Osteocyte (in vitro differentiated cells): ENCODE measurements at places on chromosomes 16 and 17. TPM values are rescaled to one million over a fixed set of nuclear protein-coding genes. Genes with fewer than 3 reads are reported as not detected.

- peaks cover 19% of the 10 kb centered on the region for H3K4me1 ChIP-seq
- H3K27me3 ChIP-seq, result no peaks in the 10 kb centered on the region
- H3K4me3 ChIP-seq, result no peak overlapping the region
- DNase-seq, result no peak
- H3K36me3 ChIP-seq, result no peaks in the 10 kb centered on the region
- no peak overlapping the region for H3K27ac ChIP-seq
Observed at GRCh38 chr16:78677181-78677731, 577.8 kb downstream of the WWOX start.

GRCh38 chr17:65088621-65089360 lies 32.3 kb upstream of the GNA13 start:
- no peak for DNase-seq
- H3K36me3 ChIP-seq, result no peaks in the 10 kb centered on the region

- H3K36me3 ChIP-seq, result peaks cover 67% of the 10 kb centered on the region
- H3K4me1 ChIP-seq, result peaks cover 16% of the 10 kb centered on the region
- no peak overlapping the region for H3K27ac ChIP-seq
- DNase-seq, result no peak
- no peak overlapping the region for H3K4me3 ChIP-seq
Observed at GRCh38 chr16:16090238-16090637, 133.1 kb downstream of the ABCC6 start.

GRCh38 chr17:70808596-70808995 lies 639.3 kb downstream of the KCNJ2 start:
- H3K27me3 ChIP-seq, result no peaks in the 10 kb centered on the region
- no peaks in the 10 kb centered on the region for H3K36me3 ChIP-seq
- no peak overlapping the region for H3K4me3 ChIP-seq
- H3K4me1 ChIP-seq, result peaks cover 4% of the 10 kb centered on the region

- no peak for DNase-seq
- H3K4me1 ChIP-seq, result no peaks in the 10 kb centered on the region
- no peak overlapping the region for H3K27ac ChIP-seq
- H3K27me3 ChIP-seq, result peaks cover 31% of the 10 kb centered on the region
- H3K36me3 ChIP-seq, result no peaks in the 10 kb centered on the region
- no peak overlapping the region for H3K4me3 ChIP-seq
Observed at GRCh38 chr17:42171831-42172230, 9.1 kb downstream of the KCNH4 start.

- no peak overlapping the region for H3K27ac ChIP-seq
- H3K27me3 ChIP-seq, result no peaks in the 10 kb centered on the region
- H3K4me3 ChIP-seq, result no peak overlapping the region
- H3K4me1 ChIP-seq, result no peaks in the 10 kb centered on the region
- peak; percentile 65 for DNase-seq
Observed at GRCh38 chr16:23877107-23878070, 41.6 kb downstream of the PRKCB start.

- H3K27ac ChIP-seq, result no peak overlapping the region
- no peak overlapping the region for H3K4me3 ChIP-seq
- H3K27me3 ChIP-seq, result no peaks in the 10 kb centered on the region
- no peaks in the 10 kb centered on the region for H3K36me3 ChIP-seq
- no peaks in the 10 kb centered on the region for H3K4me1 ChIP-seq
- no peak for DNase-seq
Observed at GRCh38 chr16:61596655-61597054, 439.6 kb downstream of the CDH8 start.

DNA sequence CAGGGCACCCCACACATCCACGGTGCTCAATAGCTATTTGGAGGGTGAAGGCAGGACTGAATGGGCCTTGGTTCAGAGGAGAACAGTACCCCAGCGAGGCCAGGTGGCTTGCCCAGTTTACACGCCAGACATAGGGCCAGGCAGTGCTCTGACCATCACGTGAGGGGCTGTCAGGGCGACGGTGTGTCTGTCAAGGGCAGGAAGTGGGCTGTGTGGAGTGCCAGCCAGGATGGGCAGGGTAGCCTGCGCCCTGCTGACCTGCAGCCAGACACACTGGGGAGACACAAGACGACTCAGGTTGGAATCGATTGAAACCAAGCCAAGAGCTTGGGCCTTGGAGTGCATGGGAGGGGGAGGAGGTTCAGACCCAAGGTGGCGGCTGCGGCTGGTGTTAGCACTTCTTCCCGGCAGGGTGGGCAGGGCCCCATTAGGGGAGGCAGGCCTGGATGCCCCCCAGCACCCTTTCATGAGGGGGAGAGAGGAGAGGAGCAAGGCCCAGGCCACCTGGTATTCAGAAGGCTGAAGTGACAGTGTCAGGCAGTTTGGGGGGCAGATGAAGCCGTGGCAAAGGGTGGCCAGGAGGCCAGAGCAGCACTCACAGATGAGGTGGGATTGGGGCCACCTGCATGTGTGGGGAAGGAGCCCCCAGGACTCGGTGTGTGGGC lies 68.2 kb downstream of the SREBF1 start:
- peaks cover 6% of the 10 kb centered on the region for H3K36me3 ChIP-seq
- no peak overlapping the region for H3K4me3 ChIP-seq
- peak overlapping the region; percentile 55 for H3K27ac ChIP-seq
- no peak for DNase-seq
- no peaks in the 10 kb centered on the region for H3K27me3 ChIP-seq

- no peak overlapping the region for H3K4me3 ChIP-seq
- no peak overlapping the region for H3K27ac ChIP-seq
- no peak for DNase-seq
- H3K4me1 ChIP-seq, result no peaks in the 10 kb centered on the region
- no peaks in the 10 kb centered on the region for H3K27me3 ChIP-seq
- H3K36me3 ChIP-seq, result no peaks in the 10 kb centered on the region
Observed at GRCh38 chr16:59612094-59612493, 878.0 kb upstream of the GOT2 start.

- no peak overlapping the region for H3K27ac ChIP-seq
- peaks cover 29% of the 10 kb centered on the region for H3K4me1 ChIP-seq
- H3K27me3 ChIP-seq, result peaks cover 10% of the 10 kb centered on the region
- no peak overlapping the region for H3K4me3 ChIP-seq
Observed at GRCh38 chr17:20089756-20090547, 80.8 kb downstream of the SPECC1 start.

GRCh38 chr17:76405967-76406647 lies 21.7 kb downstream of the SPHK1 start:
- H3K4me1 ChIP-seq, result peaks cover 17% of the 10 kb centered on the region
- peaks cover 27% of the 10 kb centered on the region for H3K36me3 ChIP-seq
- H3K27me3 ChIP-seq, result no peaks in the 10 kb centered on the region
- DNase-seq, result no peak
- H3K27ac ChIP-seq, result peak overlapping the region; percentile 63

GRCh38 chr17:59800530-59800942 lies 92.2 kb downstream of the TUBD1 start:
- peaks cover 45% of the 10 kb centered on the region for H3K4me1 ChIP-seq
- no peak overlapping the region for H3K4me3 ChIP-seq
- no peak for DNase-seq
- no peaks in the 10 kb centered on the region for H3K27me3 ChIP-seq

GRCh38 chr17:75078284-75079022 lies 9.3 kb upstream of the SLC16A5 start:
- H3K4me1 ChIP-seq, result peaks cover 45% of the 10 kb centered on the region
- no peak overlapping the region for H3K4me3 ChIP-seq
- no peaks in the 10 kb centered on the region for H3K36me3 ChIP-seq
- H3K27ac ChIP-seq, result peak overlapping the region; percentile 89
- no peak for DNase-seq

DNA sequence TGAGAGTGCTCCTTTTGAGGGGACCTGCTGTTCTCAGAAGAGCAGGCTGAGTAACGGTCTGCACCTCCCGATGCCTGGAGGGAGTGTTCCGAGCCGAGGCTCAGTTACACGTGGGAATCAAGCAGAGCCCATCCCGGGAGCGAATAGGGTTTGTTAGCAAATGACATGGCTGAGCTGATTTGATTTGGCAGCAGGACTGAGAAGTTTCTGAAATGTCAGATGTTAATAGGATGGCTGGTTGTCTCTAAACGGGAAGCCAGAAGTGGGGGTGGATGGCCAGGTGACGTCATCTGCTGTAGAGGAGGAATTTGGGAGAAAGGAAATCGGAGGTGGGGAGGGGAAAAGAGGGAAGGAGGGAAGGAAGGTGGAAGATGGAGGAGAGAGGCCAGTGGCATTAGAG lies 128.0 kb downstream of the RAP1GAP2 start:
- peaks cover 31% of the 10 kb centered on the region for H3K4me1 ChIP-seq
- no peaks in the 10 kb centered on the region for H3K36me3 ChIP-seq

DNA sequence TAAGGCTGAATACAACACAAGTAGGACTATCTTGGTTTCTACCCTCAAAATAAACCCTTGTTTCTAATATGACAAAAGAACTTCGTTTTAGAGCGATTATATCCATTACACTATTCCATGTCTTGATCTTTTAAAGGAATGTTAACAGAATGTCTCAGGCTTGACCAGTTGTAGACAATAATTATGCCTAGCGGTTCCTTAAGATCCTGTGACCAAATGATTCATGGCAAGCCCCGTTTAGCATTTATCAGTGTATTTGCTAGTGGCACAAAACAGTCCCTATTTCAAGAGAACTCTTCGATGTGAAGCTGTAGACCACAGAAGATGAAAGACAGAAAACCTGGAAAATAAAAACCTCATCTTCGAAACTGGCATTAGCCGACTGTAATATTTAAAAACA lies 200.9 kb upstream of the SOX9 start:
- no peaks in the 10 kb centered on the region for H3K36me3 ChIP-seq
- peaks cover 13% of the 10 kb centered on the region for H3K27me3 ChIP-seq
- H3K4me3 ChIP-seq, result no peak overlapping the region
- DNase-seq, result no peak
- H3K4me1 ChIP-seq, result no peaks in the 10 kb centered on the region

GRCh38 chr16:69495821-69496220 lies 69.9 kb upstream of the NFAT5 start:
- no peak overlapping the region for H3K4me3 ChIP-seq
- no peaks in the 10 kb centered on the region for H3K36me3 ChIP-seq
- no peak for DNase-seq
- H3K27ac ChIP-seq, result no peak overlapping the region

The SLC6A2 gene
- not detected in 2 replicates for total RNA-seq

The ANKFN1 gene
- total RNA-seq, result not detected in 2 replicates

The GINS2 gene
- 4.2 and 5.7 TPM in 2 replicates for total RNA-seq

The SOST gene
- not detected in 2 replicates for total RNA-seq
